ENCODE measurements at places on chromosomes 2 and 18.

DNA sequence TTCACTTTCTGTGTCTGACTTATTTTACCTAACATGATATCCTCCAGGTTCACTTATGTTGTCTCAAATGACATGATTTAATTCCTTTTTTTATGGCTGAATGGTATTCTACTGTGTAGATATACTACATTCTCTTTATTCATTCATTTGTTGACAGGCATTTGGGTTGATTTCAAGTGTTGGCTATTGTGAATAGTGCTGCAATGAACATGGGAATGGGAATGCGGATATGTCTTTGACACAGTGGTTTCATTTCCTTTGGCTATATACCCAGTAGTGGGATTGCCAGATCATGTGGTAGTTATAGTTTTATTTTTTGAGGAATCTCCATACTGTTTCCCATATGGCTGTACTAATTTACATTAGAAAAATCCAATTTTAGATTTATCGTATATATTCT is 195.4 kb upstream of the KLHL14 start:
- no peak for DNase-seq

DNA sequence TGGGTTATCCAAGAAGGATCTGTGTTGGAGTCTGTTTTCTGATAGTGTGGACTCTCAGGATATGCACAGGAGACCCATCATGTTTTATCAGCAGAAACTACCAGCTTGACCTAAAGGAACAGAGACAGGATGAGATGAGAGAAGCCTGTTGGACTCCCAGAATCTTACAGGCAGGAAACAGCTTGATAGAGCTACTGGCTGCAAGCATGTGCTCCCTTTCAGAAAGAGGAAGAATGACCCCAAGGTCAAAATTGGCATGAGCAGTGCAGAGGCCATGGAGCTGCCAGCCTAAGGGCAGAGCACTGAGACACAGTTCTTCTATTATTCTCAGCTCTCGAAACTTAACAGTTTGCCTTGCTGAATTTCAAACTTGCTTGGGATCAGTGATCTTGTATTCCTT is 135.2 kb upstream of the NFATC1 start:
- DNase-seq: no peak

DNA sequence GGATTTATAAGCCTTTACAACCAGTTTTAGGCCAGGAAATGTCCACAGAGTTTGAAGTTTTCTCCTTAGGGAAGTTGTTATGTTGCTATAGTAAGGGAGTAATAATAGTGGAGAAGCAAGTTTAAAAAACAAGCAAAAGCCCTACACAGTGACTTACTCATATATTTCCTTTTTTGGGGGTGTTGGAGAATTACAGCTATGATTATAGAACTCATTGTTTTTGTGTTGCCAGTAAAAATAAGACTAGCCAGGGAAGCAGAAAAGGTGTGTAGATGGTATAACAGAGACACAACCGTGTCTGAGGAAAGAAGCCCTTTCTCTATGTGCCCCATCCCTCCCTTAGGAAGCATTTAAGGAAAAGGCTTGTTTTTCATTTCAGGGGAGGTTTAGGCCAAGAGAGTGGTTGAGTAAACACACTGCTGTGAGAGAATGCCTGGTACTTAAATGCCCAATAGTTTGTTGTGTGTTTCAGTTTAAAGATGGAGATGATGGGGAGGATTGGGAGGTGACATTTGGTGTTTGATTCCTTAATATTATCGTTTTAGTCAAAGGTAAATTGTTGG is 2.3 kb downstream of the VAPA start:
- DNase-seq: no peak

- no peak for DNase-seq
Measured at GRCh38 chr2:209977386-209978239, 24.8 kb upstream of the RPE start.

- no peak for DNase-seq
Measured at GRCh38 chr2:182541268-182541667, 114.4 kb upstream of the PDE1A start.

- no peak for DNase-seq
Measured at GRCh38 chr2:152755029-152755428, 36.6 kb downstream of the ARL6IP6 start.

- no peak for DNase-seq
Measured at GRCh38 chr18:9913151-9913525, 678 bp upstream of the VAPA start.

GRCh38 chr2:190574169-190574568 is 39.6 kb upstream of the NEMP2 start:
- DNase-seq: no peak

DNA sequence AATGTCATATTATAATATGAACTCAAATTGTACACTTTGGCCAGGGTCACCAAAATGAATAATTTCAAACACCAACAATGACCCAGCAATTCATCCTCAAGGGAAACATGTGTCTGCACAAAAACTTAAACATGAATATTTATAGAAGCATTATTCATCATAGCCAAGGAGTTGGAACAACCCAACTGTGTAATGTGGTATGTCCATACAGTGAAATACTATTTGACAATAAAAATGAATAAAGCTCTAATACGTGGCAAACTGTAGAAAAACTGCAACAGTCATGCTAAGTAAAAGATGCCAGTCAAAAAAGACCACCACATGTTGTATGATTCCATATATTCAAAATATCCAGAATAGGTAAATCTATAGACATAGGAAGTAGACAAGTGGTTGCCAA is 294.6 kb upstream of the CCDC68 start:
- no peak for DNase-seq

GRCh38 chr2:152369176-152369860 is 34.3 kb downstream of the FMNL2 start:
- DNase-seq: no peak

GRCh38 chr2:98691303-98691702 is 39.6 kb downstream of the MGAT4A start:
- DNase-seq: no peak
